ENCODE measurements at places on chromosomes 16 and 17.

GRCh38 chr17:62597920-62598319, 29.6 kb upstream of the MRC2 start:
- no peak for DNase-seq

- DNase-seq, result no peak
Measured at GRCh38 chr17:29024316-29024952, 18.5 kb upstream of the PIPOX start.

GRCh38 chr17:75639327-75639726, 6.1 kb downstream of the SMIM5 start:
- no peak for DNase-seq

GRCh38 chr16:30766206-30766932, 4.2 kb downstream of the RNF40 start:
- DNase-seq, result no peak

GRCh38 chr16:3554351-3554928, 22.8 kb downstream of the NLRC3 start:
- no peak for DNase-seq

DNA sequence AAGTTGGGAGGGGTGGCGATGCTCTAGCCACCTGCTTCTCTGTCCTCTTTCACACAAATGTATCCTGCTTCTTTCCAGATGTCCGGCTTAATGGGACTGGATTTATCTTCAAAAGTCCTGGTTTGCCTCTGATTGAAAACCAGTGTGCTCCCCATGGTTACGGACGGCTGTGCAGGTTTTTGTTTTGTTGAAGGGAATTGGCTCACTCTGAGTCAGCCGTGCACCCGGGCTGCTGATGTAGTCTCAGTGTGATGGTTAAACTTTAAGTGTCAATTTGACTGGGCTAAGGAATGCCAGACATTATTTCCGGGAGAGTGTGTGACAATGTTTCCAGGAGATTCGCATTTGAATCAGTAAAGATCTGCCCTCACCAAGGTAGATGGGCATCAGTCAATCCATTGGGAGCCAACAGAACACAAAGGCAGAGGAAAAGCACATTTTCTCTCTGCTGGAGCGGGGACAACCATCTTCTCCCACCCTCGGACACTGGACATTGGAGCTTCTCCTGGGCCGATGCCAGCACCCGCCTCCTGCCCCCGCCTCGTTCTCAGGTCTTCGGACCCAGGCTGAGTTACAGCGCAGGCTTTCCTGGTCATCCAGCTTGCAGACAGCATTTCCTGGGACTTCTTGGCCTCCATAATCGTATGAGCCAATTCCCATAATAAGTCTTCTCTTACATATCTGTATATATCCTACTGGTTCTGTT, 126.9 kb upstream of the TNRC6C start:
- no peak for DNase-seq

Data from stimulated activated CD8-positive, alpha-beta memory T cell treated with anti-CD3 and anti-CD28 coated beads, Interleukin-4, amount 100 ng/mL, for 48 hours (primary cell).